Stimulated activated naive B cell treated with anti-CD40 and anti-IgM and Interleukin-4, amounts not matched to agents 10 μg/mL and 1 μg/mL and 100 μg/mL, for 72 hours (primary cell): ENCODE measurements at places on chromosomes 2 and 18.

DNA sequence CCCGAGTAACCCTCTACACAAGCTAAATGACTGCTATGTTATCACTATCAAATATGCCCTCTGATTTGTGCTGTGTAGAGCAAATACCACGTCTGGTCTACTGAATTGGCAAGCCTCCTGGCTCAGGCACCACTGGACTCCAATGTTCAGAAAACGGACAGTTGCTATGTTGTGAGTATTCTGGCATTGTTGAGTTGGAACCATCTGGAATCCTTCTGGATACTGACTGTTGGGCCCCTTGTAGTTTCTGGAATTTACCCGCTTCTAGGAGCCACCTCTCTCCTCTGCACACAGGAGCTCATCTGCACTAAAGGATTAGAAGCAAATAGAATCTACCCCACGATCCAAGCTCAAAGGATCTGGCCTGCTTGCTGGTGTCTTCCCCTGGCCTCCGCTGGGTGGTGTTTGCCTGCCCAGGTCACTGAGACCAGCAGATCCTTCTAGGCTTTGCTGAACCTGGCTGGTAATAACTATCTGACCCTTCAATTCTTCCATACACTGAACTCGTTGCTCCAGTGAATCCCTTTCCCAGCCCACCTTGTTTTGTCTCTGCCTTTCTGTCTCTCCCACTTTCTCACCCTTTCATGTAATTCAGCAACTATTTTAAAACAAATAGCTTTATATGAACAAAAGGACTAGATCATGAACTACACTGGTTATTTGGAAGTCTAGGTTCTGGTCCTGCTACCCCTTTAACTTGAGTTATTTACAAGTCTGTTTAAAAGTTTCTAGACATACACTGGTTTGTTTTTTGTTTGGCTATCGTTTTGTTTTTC lies 2.1 kb upstream of the HAAO start:
- no peak for DNase-seq
- H3K27me3 ChIP-seq, result no peaks in the 10 kb centered on the region
- H3K4me3 ChIP-seq, result peak overlapping the region; percentile 42
- H3K4me1 ChIP-seq, result peaks cover 34% of the 10 kb centered on the region

DNA sequence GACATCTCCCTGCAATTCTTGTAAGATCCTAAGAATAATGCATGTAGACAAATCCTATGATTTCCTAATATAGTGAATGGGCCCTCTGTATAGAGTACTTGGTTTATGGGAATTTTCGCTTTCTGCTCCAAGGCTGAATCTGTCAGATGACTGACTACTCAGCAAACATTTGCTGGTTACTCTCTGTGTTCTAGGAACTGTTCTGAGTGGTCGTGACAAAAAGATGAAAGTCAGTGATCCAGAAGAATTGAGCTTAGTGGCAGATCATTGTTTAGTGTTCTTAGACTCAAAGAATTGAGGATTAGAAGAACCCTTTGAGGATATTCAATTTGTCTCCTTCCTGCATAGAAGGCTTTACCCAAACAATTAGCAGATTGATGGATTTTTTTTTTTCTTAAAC lies 10.0 kb downstream of the XRCC5 start:
- no peak overlapping the region for H3K4me3 ChIP-seq
- no peak for DNase-seq
- H3K27me3 ChIP-seq, result no peaks in the 10 kb centered on the region
- H3K27ac ChIP-seq, result peak overlapping the region; percentile 49
- peaks cover 57% of the 10 kb centered on the region for H3K36me3 ChIP-seq
- H3K4me1 ChIP-seq, result peaks cover 28% of the 10 kb centered on the region

GRCh38 chr18:67402543-67402942 lies 114.0 kb downstream of the DSEL start:
- no peak for DNase-seq
- no peak overlapping the region for H3K27ac ChIP-seq
- H3K4me1 ChIP-seq, result no peaks in the 10 kb centered on the region
- no peaks in the 10 kb centered on the region for H3K36me3 ChIP-seq
- H3K27me3 ChIP-seq, result no peaks in the 10 kb centered on the region

DNA sequence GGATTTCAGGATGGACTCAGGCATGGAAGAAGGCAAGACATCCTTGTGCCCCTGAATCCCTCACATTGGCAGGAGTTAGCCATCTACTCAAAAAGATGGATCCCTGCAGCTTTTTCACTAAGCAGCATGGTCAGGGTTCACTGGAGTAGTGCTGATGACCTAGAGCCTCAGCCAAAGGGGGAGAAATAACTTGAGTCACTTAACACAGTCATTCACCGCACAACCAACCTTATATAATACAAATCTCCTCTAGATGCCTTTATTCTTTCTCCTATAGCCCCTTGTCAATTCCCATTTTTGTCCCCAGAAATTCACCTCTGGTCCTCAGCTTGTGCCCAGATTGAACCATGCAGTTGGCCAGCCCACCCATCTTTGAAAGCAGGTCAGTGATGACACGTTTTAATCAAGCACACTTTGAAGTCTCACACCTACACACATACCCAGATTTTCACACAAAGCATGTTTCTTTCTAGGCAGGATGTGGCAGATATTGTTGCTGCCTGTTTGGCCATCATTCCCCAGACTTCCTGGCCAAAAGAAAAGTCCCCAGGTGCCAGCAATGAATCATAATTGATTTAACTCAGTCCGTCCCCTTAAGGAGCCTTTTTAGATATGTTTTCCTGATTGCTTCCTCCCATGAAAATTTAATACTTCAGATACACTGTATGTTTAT lies 84.2 kb downstream of the LBH start:
- H3K4me1 ChIP-seq, result peaks cover 22% of the 10 kb centered on the region
- H3K27me3 ChIP-seq, result no peaks in the 10 kb centered on the region
- H3K36me3 ChIP-seq, result peaks cover 7% of the 10 kb centered on the region
- no peak for DNase-seq

DNA sequence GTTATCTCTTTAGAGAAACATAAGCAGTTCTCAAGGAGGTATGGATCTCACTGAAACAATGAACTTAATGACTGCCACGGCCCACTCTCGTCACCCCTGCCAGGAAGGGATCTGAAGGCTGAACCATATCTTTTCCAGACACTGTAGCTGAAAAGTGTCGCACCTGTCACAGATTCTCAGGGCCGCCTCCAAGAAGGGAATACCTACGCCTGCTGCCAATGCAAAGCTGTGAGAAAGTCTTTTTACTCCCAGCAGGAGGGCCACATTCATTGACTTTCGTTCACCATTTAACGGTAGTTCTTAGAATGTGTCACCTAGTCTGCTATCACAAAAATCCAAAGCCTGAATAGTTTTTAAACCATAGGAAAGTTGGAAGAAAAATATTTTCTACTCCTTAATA lies 66.7 kb upstream of the SH3BP4 start:
- no peaks in the 10 kb centered on the region for H3K4me1 ChIP-seq
- H3K36me3 ChIP-seq, result no peaks in the 10 kb centered on the region
- no peaks in the 10 kb centered on the region for H3K27me3 ChIP-seq
- no peak overlapping the region for H3K4me3 ChIP-seq
- H3K27ac ChIP-seq, result no peak overlapping the region

DNA sequence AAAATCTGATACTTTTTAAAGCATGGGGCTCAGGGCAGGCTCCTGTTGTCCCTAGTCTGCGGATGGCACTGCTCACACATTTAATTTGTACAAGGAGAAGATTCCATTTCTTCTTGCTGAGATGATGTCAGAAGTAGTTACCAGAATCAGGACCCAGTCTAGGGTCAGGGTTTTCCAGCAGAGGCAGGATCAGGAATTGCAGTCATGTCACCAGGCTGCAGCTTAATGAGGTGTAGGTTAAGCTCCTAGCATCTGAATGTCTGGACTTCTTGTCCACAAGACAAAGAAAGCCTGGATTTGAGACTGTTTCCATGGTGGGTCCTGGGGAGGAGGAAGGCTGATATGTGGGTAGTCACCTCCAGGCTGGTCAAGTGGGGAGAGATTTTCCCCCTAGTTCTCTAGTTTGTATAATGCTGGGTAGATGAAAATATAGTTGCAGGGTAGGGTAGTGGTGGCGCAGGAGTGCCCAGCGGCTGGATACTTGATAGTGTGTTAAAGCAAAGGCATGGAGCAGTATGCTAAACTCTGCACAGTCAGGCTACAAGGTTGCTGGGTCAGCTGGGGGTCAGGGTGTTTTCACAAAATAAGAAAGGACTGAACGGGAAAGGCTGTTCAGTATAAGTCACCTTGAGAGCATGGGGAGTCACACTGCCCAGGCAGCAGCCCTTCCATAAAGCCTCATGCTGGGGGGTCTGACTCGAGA lies 148.4 kb downstream of the PRKCE start:
- H3K27ac ChIP-seq, result peak overlapping the region; percentile 22
- no peaks in the 10 kb centered on the region for H3K36me3 ChIP-seq

DNA sequence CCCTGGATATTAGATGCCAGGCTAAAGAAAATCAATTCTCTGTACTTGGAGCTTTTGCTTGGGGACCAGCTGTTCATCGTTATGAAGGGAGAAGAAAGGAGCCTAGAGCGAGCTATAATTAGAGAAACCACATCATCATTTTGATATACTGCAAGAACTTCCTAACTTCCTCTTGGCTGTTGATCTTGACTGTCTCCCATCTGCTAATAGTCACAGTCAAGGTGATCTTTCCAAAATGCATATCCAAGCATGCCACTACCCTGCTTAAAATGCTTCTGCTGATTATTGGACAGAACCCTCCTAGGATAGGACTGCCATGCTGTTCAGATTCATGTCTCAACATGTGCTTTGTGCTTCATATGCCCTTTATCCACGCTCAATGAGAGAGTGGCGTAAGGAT lies 54.8 kb downstream of the RAPGEF4 start:
- no peaks in the 10 kb centered on the region for H3K27me3 ChIP-seq
- H3K27ac ChIP-seq, result no peak overlapping the region
- no peak overlapping the region for H3K4me3 ChIP-seq
- H3K36me3 ChIP-seq, result no peaks in the 10 kb centered on the region

- no peaks in the 10 kb centered on the region for H3K27me3 ChIP-seq
- H3K27ac ChIP-seq, result no peak overlapping the region
- no peaks in the 10 kb centered on the region for H3K36me3 ChIP-seq
- no peak for DNase-seq
- no peak overlapping the region for H3K4me3 ChIP-seq
- no peaks in the 10 kb centered on the region for H3K4me1 ChIP-seq
Measured at GRCh38 chr18:8231316-8231715, 377.9 kb upstream of the RAB12 start.

GRCh38 chr2:234289834-234290590 lies 206.9 kb downstream of the ARL4C start:
- no peak for DNase-seq
- H3K36me3 ChIP-seq, result peaks cover 4% of the 10 kb centered on the region
- peak overlapping the region; percentile 97 for H3K27ac ChIP-seq
- H3K4me3 ChIP-seq, result peak overlapping the region; percentile 53
- H3K27me3 ChIP-seq, result peaks cover 11% of the 10 kb centered on the region

GRCh38 chr2:218400167-218400929 lies 680 bp downstream of the CTDSP1 start:
- H3K27ac ChIP-seq, result peak overlapping the region; percentile 96
- DNase-seq, result no peak
- peak overlapping the region; percentile 96 for H3K4me3 ChIP-seq
- H3K36me3 ChIP-seq, result peaks cover 20% of the 10 kb centered on the region
- peaks cover 49% of the 10 kb centered on the region for H3K4me1 ChIP-seq

GRCh38 chr2:134218930-134219658 lies 34.8 kb upstream of the MGAT5 start:
- no peaks in the 10 kb centered on the region for H3K27me3 ChIP-seq
- peak; percentile 13 for DNase-seq
- H3K36me3 ChIP-seq, result peaks cover 14% of the 10 kb centered on the region
- peaks cover 55% of the 10 kb centered on the region for H3K4me1 ChIP-seq

- no peak for DNase-seq
- H3K27ac ChIP-seq, result no peak overlapping the region
- no peaks in the 10 kb centered on the region for H3K4me1 ChIP-seq
Measured at GRCh38 chr2:57510704-57511103, 535.9 kb upstream of the VRK2 start.

- peaks cover 7% of the 10 kb centered on the region for H3K27me3 ChIP-seq
- H3K4me3 ChIP-seq, result no peak overlapping the region
Measured at GRCh38 chr2:28661589-28662001, 90.0 kb upstream of the PPP1CB start.

GRCh38 chr18:49613141-49613640 lies 51.3 kb downstream of the LIPG start:
- no peaks in the 10 kb centered on the region for H3K4me1 ChIP-seq
- peaks cover 10% of the 10 kb centered on the region for H3K27me3 ChIP-seq
- no peak for DNase-seq
- H3K27ac ChIP-seq, result no peak overlapping the region

DNA sequence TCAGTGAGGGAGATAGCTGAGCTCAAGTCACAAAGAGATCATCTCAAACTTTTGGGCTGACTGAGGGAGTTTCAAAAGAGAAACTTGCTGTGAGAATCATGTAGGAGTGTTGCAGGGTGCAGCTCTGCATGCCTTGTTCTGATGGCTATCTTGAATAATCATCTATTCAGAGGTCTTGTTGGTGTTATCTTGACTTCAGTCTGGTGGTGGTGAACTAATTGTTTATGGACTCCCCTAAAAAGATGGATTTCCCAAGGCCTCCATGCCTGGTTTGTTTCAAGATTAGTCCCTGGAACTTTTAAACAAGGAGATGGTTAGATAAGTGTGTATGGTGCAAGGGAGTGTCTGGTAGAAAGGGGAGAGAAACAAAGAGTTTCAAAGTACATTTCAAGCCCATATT lies 29.8 kb downstream of the SLC39A6 start:
- no peak overlapping the region for H3K4me3 ChIP-seq
- H3K36me3 ChIP-seq, result peaks cover 2% of the 10 kb centered on the region
- no peaks in the 10 kb centered on the region for H3K4me1 ChIP-seq
- peaks cover 7% of the 10 kb centered on the region for H3K27me3 ChIP-seq

DNA sequence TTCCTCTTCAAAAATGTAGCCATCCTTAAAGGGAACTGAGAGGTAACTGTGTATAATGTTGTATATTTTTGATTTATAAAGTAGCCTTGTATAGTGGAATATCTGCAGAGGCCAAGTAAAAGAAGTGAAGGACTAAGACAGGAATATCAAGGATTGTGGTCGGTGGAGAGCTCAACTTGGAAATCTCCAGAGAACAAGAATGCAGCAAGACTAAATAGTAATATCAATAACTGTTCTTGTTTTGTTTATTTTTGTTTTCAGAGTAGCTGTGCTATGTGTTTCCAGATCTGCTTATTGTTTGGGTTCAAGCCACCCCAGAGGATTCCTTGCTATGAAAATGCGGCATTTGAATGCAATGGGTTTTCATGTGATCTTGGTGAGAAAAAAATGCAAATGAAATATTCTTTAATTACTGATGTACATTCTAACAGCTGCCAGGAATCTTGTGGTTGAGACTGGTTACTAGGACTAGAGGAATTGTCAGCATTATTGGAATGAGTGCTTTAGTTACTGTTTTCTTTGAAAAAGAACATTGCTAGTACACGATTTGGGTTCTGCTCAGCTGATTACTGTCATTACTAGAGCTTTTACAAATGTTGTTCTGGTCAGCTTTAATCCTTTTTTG lies 25.0 kb downstream of the FASTKD2 start:
- peaks cover 7% of the 10 kb centered on the region for H3K4me1 ChIP-seq
- H3K27me3 ChIP-seq, result no peaks in the 10 kb centered on the region
- no peak overlapping the region for H3K27ac ChIP-seq
- no peak for DNase-seq

DNA sequence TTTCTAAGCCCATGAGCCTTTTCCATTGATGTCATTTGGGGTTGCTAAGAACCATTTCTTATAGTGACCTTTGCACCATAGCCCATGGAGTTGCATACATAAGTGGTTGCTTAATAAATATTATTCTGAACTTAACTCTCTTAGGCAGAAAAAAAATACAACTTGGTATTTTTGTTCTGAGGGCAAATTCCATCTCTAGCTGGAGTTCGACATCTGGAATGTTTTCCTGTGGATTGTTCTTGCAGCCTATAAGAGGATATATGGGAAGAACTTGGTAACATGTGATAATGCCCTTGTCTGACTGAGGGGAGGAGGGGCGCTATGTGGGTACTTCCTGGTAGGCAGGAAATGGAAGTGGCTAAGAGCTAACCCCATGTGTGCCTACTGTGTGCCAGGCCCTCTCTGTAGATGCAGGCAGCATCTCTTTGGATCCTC lies 20.7 kb downstream of the IGFBP2 start:
- no peaks in the 10 kb centered on the region for H3K4me1 ChIP-seq
- peaks cover 18% of the 10 kb centered on the region for H3K27me3 ChIP-seq
- no peak overlapping the region for H3K4me3 ChIP-seq
